ENCODE measurements at places on chromosomes 12 and 14.

DNA sequence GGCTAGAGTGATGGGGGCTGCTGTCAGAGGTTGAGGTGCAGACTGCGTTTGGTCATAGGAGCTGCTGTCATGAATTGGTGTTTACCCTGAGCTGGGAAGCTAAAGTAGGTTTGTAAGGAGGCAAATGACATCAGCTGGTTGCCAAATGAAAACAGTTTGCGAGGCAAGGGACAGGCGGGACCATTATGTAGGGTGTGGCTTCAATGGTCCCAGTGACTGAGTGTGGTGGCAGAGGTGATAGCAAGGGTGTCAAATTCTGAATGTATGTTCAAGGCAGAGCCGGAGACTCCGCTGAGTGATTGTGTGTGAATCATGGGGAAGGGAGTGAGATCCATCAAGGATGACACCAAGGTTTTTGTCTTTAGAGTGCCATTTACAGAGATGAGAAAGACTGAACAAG lies 359.5 kb downstream of the VRK1 start:
- DNase-seq: no peak

DNA sequence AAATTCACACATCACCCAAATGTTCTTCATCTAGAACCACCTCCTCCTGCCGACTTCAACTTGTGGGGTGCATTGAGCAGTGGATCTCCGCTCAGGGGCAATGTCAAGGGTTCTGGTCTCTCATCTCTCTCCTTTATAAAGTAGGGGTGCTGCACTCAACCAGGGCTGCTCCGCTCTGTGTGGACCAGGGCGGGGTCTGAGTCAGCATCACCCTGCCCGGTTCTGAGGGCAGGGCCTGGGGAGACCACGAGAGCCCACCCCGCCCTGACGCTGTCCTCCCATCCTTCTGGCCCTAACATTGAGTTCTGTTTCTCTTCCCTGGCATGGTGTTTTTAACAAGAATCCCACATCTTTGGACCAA lies 311.6 kb upstream of the DIO3 start:
- DNase-seq: no peak

- DNase-seq: no peak
Measured at GRCh38 chr14:70422538-70422937, 5.6 kb upstream of the SYNJ2BP start.

- DNase-seq: no peak
Measured at GRCh38 chr14:26395726-26396125, 202.1 kb downstream of the NOVA1 start.

GRCh38 chr14:48568688-48569087 lies 893.3 kb upstream of the MDGA2 start:
- no peak for DNase-seq

All from amniotic stem cell (primary cell).